ENCODE measurements at places on chromosomes 6 and 20.

- DNase-seq: peak; percentile 62
These were observed 19.2 kb upstream of the ZSCAN16 start for GRCh38 chr6:28105245-28105639.

DNA sequence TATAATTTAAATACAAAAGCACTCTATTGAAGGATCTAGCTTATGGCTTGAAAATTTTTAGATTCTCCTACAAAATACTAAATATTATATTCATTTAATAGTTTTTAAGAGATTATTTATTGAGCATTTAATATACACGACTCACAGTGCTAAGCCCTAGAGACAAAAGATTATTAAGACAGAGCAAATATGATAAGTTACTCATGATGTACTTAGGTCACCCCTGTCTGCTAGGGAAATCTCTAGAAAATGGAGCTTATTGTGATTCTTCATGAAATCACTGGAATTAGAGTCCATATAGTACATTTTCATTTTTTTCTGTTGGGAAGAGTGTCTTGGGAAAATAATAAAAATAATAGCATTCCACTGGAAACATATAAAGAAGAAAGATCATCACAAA is 37.8 kb downstream of the BEND6 start:
- no peak for DNase-seq

GRCh38 chr20:45497971-45498494 is 17.4 kb downstream of the SPINT3 start:
- no peak for DNase-seq

- peak; percentile 36 for DNase-seq
These were observed 1.2 kb upstream of the UFL1 start for GRCh38 chr6:96520171-96521115.

DNA sequence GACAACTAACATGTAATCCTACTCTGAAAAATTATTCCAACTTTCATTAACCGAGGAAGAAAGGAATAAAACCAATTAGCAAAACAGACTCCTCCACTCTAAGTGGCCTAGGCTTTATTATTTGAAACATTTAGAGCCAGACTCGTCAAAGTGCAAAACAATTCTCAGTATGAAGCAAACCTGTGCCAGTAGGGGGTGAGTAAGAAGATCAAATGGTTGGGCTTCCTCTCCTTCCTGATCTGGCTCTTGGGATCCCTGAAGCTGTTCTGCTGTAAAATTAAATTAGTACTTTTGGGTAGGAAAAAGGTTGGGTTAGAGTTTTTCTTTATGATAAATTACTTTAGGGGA is 177.6 kb upstream of the MAN1A1 start:
- no peak for DNase-seq

GRCh38 chr6:2763345-2763841 is 1.8 kb upstream of the WRNIP1 start:
- DNase-seq: no peak

- DNase-seq: no peak
These were observed 736.5 kb downstream of the HACE1 start for GRCh38 chr6:104123227-104123626.

Measured in hematopoietic multipotent progenitor cell treated with erythropoietin and hydrocortisone succinate and interleukin-3 and kit ligand, for 4 days (in vitro differentiated cells).